ENCODE measurements at places on chromosomes 3 and 15.

- DNase-seq = no peak
Observed at GRCh38 chr15:63212050-63213004, 22.9 kb downstream of the RAB8B start.

DNA sequence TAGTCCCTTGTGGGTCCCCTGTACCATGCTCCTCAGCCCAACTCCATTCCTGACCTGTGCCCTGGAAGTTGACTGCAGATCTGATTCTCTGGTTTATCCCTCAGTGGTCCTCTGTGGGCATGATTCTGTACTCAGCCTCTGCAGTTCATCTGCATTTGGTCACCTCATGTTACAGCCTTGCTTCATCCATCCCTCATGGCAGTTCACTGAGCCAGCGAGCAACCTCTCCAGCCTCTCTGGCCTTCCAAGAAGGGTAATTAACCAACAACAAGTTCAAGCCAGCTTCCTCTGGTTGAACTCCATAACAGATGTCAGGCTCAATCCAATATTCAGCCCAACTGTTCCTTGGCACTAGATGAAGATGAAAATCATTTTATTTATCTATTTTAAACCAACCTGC lies 509.5 kb downstream of the NTRK3 start:
- DNase-seq = no peak

DNA sequence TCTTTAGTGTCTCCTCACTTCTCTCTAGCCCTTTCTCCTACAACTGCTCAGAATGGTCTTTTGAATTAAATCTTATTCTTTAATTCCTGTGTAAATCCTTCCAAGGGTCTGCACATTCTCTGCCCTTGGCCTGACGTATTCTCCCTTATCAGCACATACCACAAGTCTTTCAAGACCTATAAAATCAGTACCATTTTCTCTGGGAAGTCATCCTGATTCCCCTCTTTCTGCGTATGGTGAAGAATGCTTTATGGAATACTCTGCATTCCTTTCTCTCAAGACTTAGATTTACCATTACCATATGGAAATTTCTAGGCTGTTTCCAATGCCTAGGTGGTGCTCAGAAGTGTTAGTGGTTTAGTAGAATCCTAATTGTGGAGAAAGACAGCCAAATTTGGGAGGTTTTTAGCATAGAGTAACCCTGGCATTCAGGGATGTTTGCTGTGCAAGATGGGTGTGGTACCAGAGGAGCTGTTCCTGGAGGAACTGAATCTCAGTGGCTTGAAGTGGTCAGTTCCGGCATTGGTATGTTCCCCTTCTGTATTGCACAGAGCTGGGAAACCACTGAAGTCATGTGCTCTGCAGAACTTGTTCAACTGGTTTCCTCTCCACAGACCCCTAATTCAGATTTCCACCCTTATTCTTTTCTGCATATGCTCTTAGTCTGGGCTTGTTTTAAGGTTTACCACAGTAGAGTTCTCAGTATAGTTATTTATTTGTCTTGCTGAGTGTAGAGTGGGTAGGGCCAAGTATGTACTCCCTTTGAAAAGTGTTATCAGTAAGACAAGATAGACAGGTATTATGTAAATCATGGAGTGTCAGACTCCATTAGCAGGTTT lies 24.5 kb downstream of the IQGAP1 start:
- DNase-seq = no peak

- DNase-seq = no peak
Observed at GRCh38 chr3:5219216-5219615, 31.7 kb downstream of the EDEM1 start.

- no peak for DNase-seq
Observed at GRCh38 chr3:179733797-179734196, 81.0 kb downstream of the USP13 start.

GRCh38 chr3:54251705-54252104 lies 129.4 kb downstream of the CACNA2D3 start:
- DNase-seq = no peak

- no peak for DNase-seq
Observed at GRCh38 chr15:69696946-69697345, 244.3 kb downstream of the RPLP1 start.

- no peak for DNase-seq
Observed at GRCh38 chr3:31559872-31560534, 27.3 kb downstream of the STT3B start.

DNA sequence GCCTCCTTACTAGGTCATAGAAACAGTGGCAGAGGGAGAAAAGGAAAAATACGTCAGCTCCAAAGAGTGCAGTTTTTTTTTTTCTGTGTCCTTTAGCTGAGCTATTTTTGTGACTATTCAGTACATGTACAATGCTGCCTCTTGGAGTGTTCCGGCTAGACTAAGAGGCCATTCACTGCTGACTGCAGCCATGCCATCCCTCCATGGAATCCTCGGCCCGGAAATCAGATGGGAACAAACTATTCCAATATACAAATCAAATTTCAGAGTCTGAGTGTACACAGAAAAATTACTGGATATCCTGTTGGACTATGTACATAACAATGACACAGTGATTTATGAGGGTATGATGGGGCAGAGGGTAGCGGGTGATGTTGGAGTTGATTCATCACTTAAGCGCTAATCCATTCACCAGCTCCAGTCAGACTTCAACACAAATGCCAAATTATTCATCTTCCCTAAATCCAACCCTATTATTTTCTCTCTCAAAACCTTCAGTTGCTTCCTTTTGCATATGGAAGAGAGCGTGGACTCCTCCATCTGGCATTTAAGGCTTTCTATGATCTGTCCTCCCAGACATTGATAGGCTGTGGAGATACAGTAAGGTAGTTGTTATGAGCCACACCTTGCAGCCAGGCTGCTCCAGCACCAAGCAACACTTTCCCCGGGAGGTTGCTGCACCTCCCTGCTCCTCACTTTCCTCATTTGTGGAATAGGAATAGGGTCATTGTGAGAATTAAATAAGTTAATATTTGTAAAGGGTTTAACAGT lies 109.1 kb downstream of the LPP start:
- no peak for DNase-seq

DNA sequence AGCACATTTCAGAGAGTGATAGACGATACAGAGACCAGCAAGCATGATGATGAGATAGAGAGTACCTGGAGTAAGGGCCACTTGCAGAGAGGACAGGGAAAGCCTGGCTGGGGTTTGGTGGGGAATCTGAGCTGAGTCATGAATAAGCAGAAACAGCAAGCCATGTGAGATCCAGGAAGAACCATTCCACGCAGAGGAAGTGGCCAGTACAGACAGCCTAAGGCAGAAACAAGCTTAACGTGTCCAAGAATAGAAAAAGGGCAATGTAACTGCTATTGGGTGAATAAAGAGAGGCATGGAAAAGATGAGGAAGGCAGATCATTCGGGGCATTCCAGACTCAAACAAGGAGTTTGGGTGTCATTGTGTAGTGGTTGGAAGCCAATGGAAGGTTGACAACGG lies 816.3 kb upstream of the CFAP20DC start:
- no peak for DNase-seq

DNA sequence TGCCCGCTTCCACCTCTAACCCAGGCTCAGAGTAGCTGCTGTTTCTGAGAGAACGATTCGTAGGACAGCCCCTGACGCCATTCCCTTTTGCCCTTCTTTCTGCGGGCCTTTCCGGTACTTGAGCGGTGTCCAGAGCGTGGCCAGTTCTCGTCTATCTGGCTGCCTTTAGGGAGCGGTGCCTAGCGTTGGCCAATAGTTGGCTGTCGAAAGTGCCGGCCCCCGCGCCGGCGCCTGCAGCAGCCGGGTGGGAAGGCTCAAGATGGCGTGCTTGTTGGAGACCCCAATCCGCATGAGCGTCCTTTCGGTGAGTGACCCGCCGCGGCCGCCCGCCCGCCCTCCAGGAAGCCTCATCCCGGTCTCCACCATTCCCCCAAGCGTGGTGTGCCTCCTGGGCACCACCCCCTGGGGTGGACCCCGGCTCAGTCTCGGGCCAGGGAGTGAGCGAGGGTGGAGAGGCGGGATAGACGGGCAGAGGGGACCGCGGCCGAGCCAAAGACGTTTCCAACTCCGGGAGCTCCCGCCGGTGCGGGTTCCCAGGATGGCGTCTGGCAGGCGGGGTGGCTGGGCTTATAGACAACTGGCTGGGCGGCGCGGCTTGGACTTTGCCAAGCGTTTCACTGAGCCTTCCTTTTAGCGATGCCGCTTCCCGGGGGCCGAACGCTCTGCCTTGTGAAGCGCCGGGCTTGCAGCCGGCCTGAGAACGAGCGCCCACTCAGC lies at the start of gene ARMC8:
TSS of gene ARMC8 (plus strand) at position 6 of the 717 bp plus-strand sequence. CDS start at position 260, 254 bp downstream.
- DNase-seq = peak; percentile 66

- no peak for DNase-seq
Observed at GRCh38 chr3:175065497-175065896, 206.4 kb downstream of the NAALADL2 start.

- DNase-seq = no peak
Observed at GRCh38 chr3:153144779-153145178, 17.2 kb upstream of the RAP2B start.

DNA sequence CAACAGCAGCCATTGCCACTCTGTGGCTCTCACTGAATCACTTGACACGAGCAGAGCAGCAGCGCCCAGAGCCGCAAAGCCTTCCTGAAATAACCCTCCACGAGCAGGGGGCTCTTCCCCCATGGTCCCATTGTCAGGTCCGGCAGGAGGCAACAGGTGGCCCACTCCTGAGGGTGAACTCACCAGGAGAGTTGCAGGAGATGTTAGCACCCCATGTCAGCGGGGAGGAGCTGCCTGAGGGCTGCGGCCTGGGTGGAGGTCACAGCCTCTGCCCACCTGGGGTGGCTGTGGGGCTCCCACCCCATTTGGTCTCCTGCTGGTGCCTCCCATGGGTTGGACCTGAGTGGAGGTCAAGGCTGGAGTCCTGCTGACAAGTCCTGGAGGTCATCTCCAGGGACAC lies 12.3 kb upstream of the C3orf22 start:
- DNase-seq = no peak

DNA sequence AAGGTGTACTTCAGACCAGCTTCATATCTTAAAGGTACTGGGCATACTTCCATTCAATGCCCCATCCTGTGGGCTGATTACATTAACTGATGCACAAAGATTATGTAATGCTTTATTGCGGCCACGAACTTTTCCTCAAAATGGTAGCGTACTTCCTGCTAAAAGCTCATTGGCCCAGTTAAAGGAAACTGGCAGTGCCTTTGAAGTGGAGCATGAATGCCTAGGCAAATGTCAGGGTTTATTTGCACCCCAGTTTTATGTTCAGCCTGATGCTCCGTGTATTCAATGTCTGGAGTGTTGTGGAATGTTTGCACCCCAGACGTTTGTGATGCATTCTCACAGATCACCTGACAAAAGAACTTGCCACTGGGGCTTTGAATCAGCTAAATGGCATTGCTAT lies 3.4 kb downstream of the SKIL start:
- no peak for DNase-seq

GRCh38 chr3:47650294-47650693 lies 71.6 kb upstream of the CSPG5 start:
- DNase-seq = no peak

DNA sequence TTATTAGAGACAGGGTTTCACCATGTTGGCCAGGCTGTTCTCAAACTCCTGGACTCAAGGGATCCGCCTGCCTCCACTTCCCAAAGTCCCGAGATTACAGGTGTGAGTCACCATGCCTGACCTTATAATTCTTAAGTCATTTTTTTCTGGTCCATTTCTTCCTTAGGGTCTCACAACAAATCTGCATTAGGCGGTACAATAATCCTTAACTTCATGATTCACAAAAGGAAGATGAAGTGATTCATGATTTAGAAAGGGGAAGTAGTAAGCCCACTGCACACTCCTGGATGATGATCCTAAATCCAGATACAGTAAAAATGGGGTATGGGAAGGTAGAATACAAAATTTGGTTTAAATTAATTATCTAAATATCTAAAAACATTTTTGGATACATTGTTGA lies 45.0 kb upstream of the TKT start:
- DNase-seq = no peak

DNA sequence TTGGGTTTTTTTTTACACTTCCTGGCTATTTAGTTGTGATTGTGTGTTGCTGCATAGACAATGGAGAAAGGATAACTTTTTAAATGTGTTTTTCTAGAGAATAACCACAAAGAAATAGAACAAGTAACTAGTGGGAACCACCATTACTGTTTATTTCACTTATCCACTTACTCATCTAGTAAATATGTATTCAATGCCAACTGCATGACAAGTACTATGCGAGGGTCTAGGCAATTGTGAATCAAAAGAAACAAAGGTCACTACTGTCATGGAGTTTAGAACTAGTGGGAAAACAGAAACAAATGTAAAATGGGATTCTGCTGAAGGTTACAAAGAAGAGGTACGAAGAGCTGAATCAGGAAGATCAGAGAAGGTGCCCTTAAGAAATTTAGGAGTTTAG lies 600.9 kb upstream of the ROBO2 start:
- no peak for DNase-seq

DNA sequence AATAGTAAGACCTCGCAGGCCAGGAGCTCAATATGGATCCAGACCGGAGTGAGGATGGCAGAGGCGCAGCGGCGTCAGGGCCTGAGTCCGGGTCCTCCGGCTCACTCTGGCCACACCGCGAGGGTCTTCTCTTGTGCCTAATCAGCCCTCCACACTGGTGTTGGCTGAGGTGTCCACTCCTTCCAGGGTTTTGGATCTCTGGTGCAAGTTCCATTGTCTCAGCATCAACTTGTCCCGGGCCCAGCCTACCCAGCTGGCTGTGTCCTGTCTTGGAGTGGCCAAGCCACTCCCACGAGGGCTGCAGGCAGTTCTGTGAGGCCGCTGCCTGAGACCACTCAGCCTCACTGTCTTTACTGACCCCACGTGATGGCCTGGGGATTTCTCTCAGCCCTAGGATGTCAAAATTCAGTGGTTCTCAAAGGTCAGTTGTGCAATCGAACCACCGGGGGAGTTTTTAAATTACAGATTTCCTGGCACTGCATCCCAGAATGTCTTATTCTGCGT lies 12.6 kb upstream of the GOLGA6L7 start:
- no peak for DNase-seq

DNA sequence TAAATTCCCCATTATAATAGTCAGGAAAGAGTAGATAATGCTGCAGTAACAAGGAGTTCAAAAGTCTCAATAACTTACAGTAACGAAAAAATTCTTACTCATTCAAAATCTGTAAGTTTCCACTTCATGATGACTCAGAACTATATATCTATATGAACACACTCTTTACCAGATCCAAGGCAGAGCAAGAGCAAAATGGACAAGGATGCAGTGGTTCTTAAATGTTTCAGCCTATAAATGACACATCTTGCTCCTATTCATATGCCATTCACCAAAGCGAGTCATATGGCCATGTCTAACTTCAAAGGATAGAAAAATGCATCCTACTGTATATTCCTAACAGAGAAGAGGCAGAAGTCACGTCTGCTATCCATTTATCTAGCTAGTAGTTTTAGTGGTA lies 787.7 kb downstream of the NAALADL2 start:
- no peak for DNase-seq

All from activated CD8-positive, alpha-beta memory T cell treated with anti-CD3 and anti-CD28 coated beads for 48 hours (primary cell).